Activated naive CD8-positive, alpha-beta T cell treated with anti-CD3 and anti-CD28 coated beads, Interleukin-2, amount 10 ng/mL, durations not matched to agents 7 days and 5 days (primary cell): ENCODE measurements at places on chromosomes 7 and 10. TPM values are rescaled to one million over a fixed set of nuclear protein-coding genes. Genes with fewer than 3 reads are reported as not detected.

Gene GJD4
- total RNA-seq = not detected

Gene CPA2
- not detected for total RNA-seq

Gene LAMB1
- total RNA-seq = not detected

Gene LMBR1
- 73.2 TPM for total RNA-seq

Gene MOGAT3
- total RNA-seq = not detected

Gene GBX1
- not detected for total RNA-seq

Gene ABCC2
- total RNA-seq = 2.5 TPM

Gene HOGA1
- not detected for total RNA-seq

Gene NUTM2E
- not detected for total RNA-seq

Gene STYXL1
- 30.3 TPM for total RNA-seq

Gene DRGX
- total RNA-seq = not detected

Gene DLG5
- 4.8 TPM for total RNA-seq

Gene BEND7
- not detected for total RNA-seq

Gene LIPF
- total RNA-seq = not detected

Gene INMT
- total RNA-seq = 0.37 TPM

Gene CYP2E1
- total RNA-seq = 0.80 TPM

Gene ZKSCAN5
- 13.5 TPM for total RNA-seq

Gene GOLGA7B
- 10.8 TPM for total RNA-seq

Gene WEE2
- total RNA-seq = not detected

Gene RBAK
- 17.3 TPM for total RNA-seq

Gene AZGP1
- total RNA-seq = not detected

Gene RNF133
- total RNA-seq = not detected

Gene TMEM178B
- total RNA-seq = 0.06 TPM

Gene VTI1A
- 45.1 TPM for total RNA-seq
